Central memory CD8-positive, alpha-beta T cell (primary cell): ENCODE measurements at places on chromosomes 16 and 17.

- H3K36me3 ChIP-seq = peaks cover 12% of the 10 kb centered on the region
- H3K4me3 ChIP-seq = peak overlapping the region; percentile 82
- no peak for DNase-seq
- peaks cover 32% of the 10 kb centered on the region for H3K4me1 ChIP-seq
- peak overlapping the region; percentile 79 for H3K27ac ChIP-seq
Measured at GRCh38 chr16:719815-720446, 1.0 kb upstream of the ANTKMT start.

GRCh38 chr17:41521574-41522261, 3.0 kb upstream of the KRT15 start:
- no peak for DNase-seq
- H3K4me1 ChIP-seq = no peaks in the 10 kb centered on the region
- no peak overlapping the region for H3K27ac ChIP-seq
- peaks cover 54% of the 10 kb centered on the region for H3K27me3 ChIP-seq

DNA sequence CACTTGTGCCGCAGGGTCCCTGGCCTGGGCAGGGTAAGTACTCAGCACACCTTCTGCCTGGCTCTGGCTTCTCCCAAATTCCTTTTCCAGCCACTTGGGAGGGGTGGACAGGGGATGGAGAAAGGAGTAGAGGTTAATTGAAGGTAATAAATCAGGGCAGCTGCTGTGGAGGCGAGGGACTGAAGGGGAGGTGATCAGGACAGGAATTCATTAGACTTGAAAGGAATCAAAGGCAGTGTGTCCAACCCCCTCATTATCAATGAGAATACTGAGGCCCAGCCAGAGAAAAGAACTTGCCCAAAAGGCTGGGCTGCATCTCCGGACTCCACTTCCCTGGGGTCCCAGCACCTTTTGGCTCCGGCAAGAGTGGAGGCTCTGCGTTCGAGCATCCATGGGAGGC, 2.4 kb downstream of the SOST start:
- H3K27me3 ChIP-seq = peaks cover 72% of the 10 kb centered on the region
- no peak overlapping the region for H3K4me3 ChIP-seq

GRCh38 chr17:75755205-75755901, 9.6 kb downstream of the GALK1 start:
- H3K27me3 ChIP-seq = no peaks in the 10 kb centered on the region
- DNase-seq = no peak
- H3K27ac ChIP-seq = peak overlapping the region; percentile 73
- peaks cover 2% of the 10 kb centered on the region for H3K36me3 ChIP-seq

GRCh38 chr17:83109793-83110645, 30.6 kb downstream of the METRNL start:
- H3K4me3 ChIP-seq = no peak overlapping the region
- H3K27me3 ChIP-seq = peaks cover 16% of the 10 kb centered on the region
- H3K27ac ChIP-seq = no peak overlapping the region
- no peak for DNase-seq
- H3K36me3 ChIP-seq = no peaks in the 10 kb centered on the region
